ENCODE measurements at places on chromosomes 4 and X. TPM values are rescaled to one million over a fixed set of nuclear protein-coding genes. Genes with fewer than 3 reads are reported as not detected.

Gene FGF13
- 136 TPM for total RNA-seq

DNA sequence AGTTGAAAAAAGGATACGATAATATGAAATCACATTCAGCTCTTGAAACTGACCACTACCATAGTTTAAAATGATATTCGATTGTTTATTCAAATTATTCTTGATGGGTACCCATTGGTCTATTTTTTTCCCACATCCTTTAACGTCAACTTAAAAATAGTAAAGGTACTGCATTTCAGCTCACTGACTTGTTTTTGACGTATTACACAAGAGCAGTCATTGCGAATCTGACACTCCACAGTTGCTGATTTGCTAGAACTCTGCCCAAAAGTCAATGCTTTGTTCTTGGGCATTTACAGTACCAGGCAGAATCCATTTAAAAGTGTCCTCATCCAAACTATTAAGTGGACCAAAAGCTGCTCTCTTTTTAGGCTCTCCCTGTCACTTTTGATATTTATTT, 1.2 kb upstream of the PDS5A start:
- no peak for DNase-seq

- DNase-seq = no peak
Measured at GRCh38 chr4:173752610-173753230, 222.7 kb upstream of the HAND2 start.

GRCh38 chr4:17597517-17597916, 16.9 kb upstream of the MED28 start:
- DNase-seq = no peak

DNA sequence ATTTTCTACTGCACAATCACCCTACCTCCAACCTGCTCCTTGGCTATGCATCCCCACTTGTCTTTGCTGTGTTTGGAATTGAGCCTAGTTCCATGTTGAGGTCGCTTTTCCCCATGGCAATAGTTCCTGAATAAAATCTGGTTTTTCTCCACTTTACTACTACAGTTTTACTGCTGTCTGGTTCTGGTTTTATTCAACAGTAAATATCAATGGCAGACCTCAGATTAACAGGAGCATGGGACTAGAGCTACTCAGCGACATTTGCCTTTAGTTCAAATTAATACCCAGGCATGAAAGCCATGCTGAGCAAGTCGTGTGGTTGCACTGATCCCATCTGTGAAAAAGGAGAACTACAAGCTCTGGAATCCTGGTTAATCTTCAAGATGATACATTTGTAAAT, 460.3 kb downstream of the GRXCR1 start:
- DNase-seq = no peak

Gene FAM241A
- total RNA-seq = 10.6 TPM

Gene FMR1NB
- not detected for total RNA-seq

- DNase-seq = no peak
Measured at GRCh38 chr4:83832110-83832825, 296.4 kb downstream of the GPAT3 start.

- no peak for DNase-seq
Measured at GRCh38 chr4:108024878-108025165, 35.1 kb downstream of the HADH start.

GRCh38 chr4:160877087-160877790, 1286.6 kb downstream of the FSTL5 start:
- DNase-seq = no peak

Gene LUZP4
- total RNA-seq = not detected

DNA sequence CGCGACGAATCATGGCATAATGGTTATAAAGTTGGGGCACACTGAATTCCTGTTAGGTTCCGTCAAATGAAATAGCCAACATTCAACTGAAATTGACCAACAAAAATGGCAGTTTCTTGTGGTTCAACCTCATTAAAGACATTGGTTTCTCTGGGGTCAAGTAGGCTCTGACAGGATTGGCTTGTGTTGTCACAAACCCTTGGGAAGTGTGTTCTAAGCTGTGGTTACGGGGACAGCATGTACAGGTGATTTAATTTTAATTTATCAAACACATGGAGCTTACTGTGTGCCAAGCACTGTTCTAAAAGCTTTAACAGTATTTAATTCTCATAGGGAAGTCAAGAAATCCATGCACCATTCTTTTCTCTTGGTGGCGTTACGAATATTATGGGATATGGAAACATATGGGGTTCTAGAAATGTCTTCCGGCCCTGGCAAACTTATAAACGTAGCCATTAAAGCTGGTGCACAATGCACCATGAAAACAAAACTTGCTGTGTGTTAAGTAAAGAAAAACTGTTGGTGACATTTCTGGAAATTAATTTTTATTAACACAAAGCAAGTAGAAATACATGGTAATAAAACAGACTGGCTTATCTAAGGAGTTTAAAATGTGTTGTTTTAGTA, 891 bp downstream of the XK start:
- no peak for DNase-seq

Gene TBL1X
- 2.8 TPM for total RNA-seq

DNA sequence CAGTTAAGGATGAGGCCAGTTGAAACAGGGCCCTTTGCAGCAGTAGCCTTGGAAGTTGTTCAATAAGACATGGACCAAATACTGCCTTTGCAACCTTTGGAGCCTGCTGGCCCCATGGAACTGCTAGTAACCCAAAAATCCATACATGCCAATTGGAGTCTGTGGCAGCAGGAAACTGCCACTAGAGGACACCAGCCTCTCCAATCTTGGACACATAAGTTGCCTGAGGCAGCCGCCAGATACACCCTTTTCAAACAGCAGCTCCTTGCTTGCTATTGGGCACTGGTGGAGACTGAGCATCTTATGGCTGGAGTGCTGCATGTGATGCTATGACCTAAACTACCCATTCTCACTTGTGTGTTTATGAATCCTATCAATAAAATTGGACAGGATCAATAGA, 14.8 kb upstream of the LAP3 start:
- peak; percentile 7 for DNase-seq

- DNase-seq = peak; percentile 52
Measured at GRCh38 chr4:182246401-182247205, 3.4 kb downstream of the TENM3 start.

- no peak for DNase-seq
Measured at GRCh38 chrX:22056235-22056634, 24.1 kb downstream of the PHEX start.

DNA sequence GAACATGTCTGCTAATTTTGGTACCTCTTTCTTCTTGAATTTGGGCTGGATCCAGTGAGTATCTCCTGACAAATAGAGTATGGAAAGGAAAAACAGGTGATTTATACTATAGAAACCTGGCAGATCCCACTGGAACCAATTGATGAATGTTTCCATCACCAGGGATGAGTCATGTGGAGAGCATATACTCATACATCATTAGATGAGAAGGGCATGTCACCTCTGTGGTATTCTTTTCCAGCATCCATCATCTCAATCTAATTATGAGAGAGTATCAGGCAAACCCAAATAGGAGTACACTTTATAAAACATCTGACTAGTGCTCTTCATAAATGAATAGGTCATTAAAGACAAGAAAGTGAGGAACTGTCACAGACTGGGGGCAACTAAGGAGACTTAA, 90.7 kb downstream of the CLDN22 start:
- DNase-seq = no peak

DNA sequence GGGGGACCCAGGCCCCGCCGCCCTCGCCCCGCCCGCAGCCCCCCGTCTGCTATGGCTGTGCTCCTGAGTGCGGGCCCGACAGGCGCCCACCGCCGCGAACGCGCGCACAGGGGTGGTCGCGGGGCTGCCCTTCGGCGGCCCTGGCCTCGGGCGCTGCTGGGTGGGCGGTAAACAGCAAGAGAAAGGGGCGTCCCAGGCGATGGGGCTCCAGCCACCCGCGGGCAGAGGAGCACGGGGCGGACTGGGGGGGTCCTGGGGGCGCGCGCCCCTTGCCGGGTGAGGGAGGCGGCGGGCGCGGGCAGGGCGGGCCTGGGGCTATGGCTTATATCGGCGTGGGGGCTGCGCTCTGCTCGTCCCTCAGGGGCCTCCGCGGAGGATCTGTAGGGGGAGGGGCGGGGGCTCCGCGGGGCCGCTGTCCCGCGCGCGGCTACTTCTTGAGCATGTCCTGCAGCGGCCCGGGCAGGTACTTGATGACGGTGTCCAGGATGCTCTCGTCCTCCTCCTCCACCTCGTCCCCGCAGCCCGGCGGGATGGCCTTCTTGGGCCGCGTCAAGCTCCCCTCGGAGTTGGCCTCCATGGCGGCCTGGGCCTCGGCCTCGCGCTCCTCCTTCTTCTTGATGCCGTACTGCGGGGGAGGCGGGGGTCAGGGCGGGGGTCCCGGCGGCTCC, 39.7 kb downstream of the CPLX1 start:
- DNase-seq = no peak

Gene SAP30
- total RNA-seq = 24.5 TPM

- DNase-seq = no peak
Measured at GRCh38 chr4:173565281-173565680, 35.3 kb upstream of the HAND2 start.

- DNase-seq = no peak
Measured at GRCh38 chrX:49991758-49992157, 69.4 kb downstream of the CLCN5 start.

DNA sequence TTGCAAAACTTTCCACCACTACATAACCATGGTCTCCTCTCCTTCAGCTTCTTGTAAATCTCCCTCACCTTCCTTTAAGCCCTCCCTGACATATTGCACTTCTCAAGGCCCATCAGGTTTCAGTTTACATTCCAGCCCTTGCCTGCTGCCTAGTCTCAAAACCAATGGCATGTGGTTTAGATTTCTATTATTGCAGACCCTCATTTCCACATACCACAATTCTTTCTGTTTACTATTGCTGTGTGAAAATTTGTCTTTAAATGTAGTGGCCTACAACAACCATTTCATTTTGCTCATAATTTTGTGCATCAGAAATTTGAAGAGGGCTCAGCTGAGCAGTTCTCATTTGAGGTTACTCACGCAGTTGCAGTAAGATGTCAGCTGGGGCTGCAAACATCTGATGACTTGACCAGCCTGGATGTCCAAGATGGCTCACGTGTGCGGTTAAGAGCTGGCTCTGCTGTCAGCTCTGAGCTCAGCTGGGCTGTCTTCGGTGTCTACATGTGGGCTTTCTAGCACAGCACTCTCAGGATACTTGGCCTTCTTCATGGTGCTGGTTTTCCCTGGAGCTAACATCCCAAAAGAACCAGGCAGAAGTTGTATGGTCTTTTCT, 29.9 kb upstream of the SOD3 start:
- no peak for DNase-seq

DNA sequence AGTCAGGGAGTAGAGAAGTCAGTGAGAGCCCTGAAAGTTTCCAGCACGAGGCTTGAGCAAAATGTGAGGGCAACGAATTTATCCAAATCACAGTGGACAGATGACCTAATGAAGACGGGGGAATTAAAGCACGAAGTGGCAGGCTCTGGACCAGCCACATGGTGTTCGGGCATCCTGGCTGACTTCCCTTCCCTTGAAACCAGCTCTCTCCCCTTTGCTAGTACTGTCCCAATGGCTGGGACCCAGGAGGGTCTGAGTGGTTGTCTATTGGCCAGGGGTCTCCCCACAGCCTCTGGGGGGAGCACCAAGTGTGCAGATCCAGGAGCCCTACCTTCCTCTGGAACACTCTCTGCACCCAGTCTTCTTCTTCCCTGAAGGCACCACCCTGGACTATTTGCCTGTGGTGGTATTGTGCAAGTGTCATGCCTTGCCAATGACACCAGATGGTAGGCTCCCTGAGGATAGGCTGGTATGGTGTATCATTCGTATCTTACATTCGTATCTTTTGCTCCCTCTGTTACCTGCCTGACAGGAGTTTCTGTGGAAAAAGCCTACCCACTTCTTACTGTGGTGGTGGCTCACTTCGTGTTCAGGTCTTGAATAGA, 2.1 kb downstream of the APLN start:
- no peak for DNase-seq

DNA sequence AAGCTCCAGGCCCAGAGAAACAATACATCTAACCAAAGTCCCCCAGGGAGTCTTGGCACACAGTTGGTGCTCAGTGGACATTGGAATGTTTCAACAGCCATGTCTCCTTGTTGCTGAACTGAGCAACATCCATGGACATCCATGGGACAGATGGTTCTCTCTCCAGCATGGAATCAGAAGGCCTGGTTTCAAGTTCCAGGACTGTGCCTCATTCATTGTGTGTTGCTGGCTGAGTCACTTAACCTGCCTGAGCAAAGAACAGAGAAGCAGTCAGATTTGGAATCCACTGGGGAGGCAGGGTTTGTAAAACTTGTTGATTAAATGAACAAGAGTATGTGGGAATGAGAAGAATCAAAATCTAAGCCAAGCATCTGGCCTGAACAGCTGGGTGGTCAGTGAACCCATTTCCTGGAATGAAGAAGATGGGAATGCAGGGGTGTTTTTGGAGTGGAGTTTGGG, 147.9 kb downstream of the CHIC2 start:
- no peak for DNase-seq

- DNase-seq = no peak
Measured at GRCh38 chr4:168659741-168660465, 163.1 kb downstream of the PALLD start.
